ENCODE measurements at places on chromosomes 2 and 18.

DNA sequence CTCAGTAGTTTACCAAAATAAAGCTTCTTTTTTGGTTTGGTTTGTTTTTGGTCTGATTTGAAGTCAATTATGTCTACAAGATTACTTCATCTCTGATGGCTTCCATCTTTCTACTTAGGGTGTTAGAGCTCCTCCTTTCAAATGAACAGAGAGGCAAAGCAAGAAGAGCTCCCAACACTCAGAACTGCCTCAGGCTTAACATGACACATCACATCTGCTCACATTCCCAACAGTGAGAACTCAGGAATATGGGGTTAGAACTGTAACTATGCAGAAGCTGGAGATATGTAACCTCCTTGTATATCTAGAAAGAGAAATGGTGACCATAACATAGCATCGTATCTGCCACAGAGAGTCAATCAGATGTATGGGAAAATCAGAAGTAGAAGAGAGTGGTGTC, 11.4 kb upstream of the LRATD1 start:
- DNase-seq, result no peak

GRCh38 chr2:72138921-72139381, 8.7 kb downstream of the CYP26B1 start:
- DNase-seq, result no peak

DNA sequence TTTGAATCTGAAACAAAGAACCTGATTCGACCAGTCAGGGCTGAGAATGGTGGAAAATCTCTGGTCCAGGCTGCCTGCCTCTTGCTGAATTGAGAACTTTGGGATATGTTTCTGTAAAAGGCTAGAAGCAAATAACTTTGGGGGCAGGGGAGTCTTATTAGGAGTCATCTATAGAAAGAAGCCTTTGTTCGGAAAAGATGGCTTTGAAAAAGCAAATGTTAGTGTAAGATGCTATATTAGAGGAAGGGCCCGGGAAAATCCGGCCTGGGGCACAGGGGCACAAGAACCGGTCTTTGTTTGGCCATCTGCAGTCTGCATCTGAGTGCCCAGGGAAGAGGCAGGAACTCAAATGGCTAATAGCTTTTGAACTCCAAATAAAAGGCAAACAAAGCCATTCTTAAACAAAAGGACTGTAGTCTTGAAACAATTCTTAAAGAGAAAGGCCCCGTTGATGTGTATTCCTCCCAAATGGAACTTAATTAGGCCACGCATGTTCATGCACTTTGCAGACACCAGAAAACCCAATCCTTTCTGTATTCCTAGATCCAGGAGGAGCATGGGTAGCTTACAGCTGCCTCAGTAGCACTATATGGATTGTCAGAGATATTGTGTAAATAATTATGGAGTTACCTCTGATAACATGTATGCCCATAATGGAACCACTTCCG, 180.0 kb upstream of the ARL4C start:
- no peak for DNase-seq

DNA sequence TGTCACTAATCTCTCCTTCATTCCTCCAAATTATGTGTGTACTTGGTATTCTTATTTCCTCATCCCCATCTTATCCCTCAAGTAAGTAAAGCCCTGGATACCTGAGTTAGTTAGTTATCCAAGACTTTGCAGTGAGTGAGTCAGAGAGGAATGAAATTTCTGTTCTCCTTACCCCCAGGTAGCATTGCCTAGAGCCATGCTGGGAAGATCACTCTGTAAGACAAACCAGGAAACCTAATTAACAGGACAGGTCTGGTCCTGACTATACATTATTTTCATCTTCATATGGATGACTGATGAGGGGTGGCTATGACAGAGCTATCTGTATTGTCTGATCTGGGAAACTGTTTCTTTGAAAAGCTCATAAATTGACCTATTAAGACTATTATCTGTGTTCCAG, 55.0 kb upstream of the ITGA6 start:
- no peak for DNase-seq

DNA sequence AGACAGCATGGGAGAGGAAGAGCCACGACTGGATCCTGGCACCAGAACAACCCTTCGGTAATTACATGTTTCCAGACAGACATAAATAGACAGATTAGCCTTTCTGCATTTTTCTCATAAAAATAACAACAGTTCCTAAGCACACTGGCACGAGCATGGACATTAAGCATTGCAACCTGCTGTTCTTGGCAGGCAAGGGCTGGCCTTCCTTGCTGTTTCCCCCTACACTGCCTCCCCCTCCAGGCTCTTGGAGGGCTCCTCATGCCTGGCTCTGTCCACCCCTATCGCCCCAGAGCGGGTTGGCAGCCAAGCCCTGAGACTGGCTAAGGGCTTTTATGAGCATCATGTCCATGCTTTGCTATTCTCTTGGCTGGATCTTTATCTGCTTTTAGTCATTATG, 89.6 kb downstream of the TTC32 start:
- no peak for DNase-seq

GRCh38 chr2:17373041-17373440, 145.2 kb downstream of the RAD51AP2 start:
- no peak for DNase-seq

GRCh38 chr2:238784671-238785527, 63.0 kb upstream of the TWIST2 start:
- peak; percentile 78 for DNase-seq

DNA sequence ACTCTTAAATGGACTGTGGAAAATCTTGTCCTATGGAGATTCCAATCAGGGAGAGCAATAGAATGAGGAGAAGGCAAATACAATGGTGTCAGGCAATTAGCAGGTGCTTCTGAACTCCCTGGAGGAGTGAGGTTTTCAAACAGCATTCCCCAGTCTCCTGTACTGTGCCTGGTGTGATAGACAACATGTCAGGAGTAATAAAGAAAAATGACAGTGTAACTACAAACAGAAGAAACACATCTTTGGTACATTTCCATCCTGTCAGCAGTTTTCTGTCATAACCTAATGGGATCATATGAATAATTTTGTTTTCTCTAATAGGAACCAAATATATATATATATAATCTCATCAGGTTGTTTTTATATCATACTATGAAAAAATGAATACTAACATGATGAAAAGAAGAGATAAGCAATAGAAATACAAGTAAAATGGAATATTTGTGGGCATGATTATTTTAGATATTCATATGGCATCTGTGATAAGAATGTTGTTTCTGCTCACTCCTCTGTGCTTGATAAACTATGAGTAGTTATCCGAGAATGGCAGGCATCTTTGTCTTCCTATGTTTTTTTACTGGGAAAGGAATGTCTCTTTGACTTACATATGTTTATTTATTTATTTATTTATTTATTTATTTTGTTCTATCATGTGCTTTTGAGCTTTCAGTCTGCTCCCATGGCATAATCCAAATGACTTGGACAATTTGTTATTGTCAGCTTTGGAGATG, 441.7 kb downstream of the TXNL1 start:
- DNase-seq, result no peak

DNA sequence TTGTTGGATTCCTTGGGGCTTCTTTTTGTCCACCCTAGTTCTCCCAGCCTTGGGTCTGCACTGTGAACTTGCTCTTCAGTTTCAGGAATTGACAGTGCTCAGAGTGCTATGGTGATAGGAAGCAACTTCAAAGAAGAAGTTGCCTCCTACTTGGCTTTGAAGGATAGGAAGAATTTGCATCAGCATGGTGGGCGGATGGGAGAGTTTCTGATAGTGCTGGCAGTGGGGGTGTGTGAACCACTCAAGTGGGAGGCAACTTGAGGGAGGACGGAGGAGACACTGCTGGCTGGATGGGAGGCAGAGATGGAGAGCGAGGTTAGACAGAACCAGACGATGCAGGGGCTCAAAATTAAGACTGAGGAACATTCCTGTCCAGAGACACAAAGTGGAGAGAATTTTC, 164.4 kb upstream of the SKOR2 start:
- DNase-seq, result no peak

DNA sequence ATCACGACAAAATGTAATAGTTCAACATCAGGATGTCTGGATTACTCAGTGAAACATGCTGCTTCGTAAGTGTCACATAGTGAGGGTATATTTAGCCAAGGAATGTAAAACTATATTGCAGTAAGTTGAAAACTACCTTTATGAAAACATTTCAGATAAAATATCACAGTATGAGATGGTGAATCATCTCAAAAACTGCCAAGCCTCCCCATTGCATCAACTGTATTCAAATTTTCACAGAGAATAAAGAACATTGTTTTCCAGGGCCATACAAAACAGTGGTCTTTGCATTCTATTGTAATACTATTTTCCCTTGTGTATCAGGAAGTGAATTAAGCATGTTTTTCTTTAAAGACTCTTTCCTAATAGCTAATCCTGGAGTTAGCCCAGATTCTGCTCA, 47.6 kb upstream of the MSTN start:
- DNase-seq, result no peak

DNA sequence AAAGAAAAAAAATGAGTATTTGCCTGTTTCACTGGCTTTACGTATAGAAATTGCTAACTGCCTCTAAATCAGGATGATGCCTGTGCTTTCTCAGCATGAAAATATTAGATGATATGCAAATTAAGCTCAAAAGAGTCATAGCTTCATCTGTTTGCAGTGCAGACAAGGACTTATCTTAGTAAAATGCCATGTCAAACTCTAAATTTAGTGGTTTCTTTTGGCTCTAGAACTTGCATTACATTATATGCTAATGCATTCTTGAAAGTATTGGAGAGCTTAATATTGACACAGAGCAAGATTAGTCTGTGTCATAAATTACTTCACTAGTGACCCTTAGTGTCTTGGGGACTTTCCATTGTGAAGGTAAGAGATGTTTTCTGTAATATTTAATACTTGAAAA, 1109.1 kb upstream of the NRXN1 start:
- no peak for DNase-seq

GRCh38 chr2:46117379-46117778, 179.8 kb upstream of the EPAS1 start:
- no peak for DNase-seq
